ENCODE measurements at places on chromosomes 6 and 20.

GRCh38 chr20:37552415-37552814, 24.7 kb upstream of the BLCAP start:
- DNase-seq: no peak

- no peak for DNase-seq
Measured at GRCh38 chr6:149158076-149158475, 159.4 kb upstream of the TAB2 start.

- DNase-seq: peak; percentile 93
Measured at GRCh38 chr6:158536084-158536890, 23.6 kb upstream of the TMEM181 start.

- no peak for DNase-seq
Measured at GRCh38 chr6:72733045-72733444, 111.2 kb downstream of the KCNQ5 start.

DNA sequence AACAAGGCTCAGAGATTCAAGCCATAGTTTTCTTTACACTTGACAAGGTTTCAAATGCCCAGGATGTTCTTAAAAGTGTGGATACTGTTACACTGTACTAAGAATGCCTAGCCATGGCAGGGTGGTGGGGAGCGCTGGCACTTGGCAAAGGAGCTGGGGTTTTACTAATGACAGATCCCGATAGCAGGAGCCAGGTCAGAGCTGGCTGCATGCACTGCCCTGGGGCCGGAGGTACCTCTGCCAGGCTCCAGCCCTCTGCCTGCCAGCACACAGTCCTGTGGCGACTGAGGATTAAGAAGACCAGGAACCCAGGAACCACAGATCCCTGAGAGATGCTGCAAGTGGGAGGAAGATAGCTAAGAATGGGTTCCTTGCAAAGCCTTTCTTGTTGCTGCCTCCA, 260.3 kb downstream of the ALDH8A1 start:
- DNase-seq: no peak

DNA sequence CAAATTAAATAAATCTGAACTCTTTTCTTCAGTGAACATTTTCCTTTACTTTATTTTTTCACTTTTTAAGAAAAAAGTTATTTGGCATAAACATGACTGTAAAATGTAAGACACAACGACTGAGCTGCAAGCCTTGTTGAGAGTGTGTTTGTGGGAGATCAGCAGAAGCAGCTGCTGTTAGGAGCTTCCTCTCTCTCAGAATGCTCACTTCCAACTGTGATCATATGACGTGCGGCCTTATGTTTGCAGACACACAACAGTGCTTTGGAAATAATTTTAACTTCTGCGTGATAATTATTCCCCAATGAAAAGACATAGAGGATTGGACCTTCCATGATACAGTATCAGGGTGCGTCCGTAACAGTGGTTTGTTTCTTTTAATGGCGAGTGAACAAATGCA, 104.0 kb downstream of the ARHGAP18 start:
- DNase-seq: peak; percentile 82

GRCh38 chr6:31355583-31355948, 1.4 kb downstream of the HLA-B start:
- no peak for DNase-seq

DNA sequence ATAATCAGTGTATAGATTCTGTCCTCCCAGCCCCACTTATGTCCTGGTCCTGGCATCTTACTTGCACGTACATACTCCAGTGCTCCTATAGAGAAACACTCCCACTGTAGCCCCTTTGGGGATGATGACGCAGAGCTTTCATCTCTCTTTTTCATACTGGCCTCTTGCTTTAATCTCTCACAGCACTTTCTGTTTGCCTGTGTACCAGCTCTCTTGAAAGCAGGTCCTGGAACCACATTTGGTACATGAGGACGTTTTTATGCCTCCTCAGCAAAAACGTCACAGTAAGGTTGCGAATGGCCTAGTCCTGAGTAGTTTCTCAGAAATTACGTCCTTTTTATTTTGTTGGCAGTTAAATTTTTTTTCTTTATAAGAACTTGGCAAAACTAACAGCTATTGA, 10.8 kb downstream of the L3MBTL3 start:
- DNase-seq: no peak

DNA sequence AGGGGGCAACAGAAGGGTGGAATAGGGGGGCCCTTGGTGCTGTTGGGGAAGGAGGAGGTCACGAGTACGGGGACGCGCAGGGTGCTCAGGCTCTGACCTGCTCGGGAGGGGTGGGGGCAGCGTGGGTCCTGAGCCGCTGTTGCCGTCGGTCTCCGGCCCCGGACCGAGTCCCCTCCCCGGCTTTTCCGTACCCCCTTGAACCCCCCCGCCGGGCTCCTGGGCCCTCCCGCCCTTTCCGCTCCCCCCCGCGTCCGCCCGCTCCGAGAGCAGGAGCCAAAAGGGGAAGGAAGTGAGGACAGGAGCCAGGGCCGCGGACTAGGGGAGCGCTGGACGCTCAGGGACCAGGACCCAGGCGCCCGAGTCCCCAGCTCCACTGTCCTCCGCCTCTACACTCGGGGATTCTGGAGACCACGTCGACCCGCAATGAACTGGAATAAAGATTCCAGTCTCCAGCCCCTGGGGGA, at the start of gene RGL2:
Gene RGL2, minus strand, starts transcription at position 170 of the 464 bp plus-strand sequence. CDS start 332 bp downstream, outside the sequence.
- DNase-seq: peak; percentile 90

GRCh38 chr6:349491-349921, 42.0 kb upstream of the IRF4 start:
- DNase-seq: no peak

Measured in NCI-H69 (cell line).